ENCODE measurements at places on chromosomes 6 and 20.

DNA sequence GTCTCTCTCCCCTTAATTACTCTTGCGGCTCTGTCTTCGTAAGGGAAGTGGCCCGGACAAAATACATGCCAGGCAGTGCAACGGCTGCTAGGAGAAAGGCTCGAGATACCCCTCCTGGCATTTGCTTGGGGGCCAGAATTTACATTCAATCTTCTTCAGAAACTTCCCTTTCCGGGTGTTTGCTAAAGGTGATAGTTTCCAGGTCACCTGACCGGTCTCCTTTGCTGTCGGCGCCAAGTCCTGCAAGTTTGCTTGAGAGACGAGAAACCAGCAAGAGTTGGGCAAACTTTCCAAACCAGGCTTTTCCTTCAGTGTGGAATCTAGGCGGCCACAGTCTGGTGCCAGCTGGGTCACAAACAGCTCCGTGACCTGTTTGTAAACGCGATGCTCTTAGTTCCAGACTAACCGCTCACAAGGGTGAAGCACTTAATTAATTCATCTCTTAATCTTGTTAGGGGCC, 563 bp upstream of the SRSF3 start:
- DNase-seq: no peak

DNA sequence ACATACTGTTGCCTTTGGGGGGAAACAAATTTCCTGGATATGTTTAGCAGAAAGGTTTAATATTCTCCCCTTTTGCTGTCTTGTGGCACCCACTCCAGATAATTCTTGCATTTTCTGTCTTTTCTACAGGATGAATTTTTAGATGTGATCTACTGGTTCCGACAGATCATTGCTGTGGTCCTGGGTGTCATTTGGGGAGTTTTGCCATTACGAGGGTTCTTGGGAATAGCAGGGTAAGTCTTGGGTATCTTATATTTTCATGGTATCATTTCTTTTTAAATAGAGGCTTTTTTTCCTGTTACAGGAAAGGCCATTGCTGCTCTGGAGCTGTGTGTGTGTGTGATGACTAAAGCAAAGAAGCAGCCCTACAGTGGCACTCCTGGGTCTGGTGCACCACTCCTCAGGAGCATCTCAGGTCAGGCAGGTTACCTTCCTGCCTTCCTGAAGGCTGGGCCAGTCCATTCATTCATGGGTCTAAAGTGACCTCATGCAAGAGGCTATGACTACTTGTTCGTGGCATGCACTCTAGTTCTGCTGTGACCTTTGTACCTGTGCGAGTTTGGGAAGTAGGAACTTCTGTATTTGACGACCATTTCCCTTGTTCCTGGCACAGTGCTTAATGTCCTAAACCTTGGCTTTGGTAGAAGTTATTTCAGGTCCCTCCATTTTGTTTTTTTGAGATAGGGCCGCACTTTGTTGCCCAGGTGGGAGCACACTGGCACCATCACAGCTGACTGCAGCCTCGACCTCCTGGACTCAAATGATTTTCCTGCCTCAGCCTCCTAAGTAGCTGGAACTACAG, 2.2 kb downstream of the RAB5IF start:
- no peak for DNase-seq

DNA sequence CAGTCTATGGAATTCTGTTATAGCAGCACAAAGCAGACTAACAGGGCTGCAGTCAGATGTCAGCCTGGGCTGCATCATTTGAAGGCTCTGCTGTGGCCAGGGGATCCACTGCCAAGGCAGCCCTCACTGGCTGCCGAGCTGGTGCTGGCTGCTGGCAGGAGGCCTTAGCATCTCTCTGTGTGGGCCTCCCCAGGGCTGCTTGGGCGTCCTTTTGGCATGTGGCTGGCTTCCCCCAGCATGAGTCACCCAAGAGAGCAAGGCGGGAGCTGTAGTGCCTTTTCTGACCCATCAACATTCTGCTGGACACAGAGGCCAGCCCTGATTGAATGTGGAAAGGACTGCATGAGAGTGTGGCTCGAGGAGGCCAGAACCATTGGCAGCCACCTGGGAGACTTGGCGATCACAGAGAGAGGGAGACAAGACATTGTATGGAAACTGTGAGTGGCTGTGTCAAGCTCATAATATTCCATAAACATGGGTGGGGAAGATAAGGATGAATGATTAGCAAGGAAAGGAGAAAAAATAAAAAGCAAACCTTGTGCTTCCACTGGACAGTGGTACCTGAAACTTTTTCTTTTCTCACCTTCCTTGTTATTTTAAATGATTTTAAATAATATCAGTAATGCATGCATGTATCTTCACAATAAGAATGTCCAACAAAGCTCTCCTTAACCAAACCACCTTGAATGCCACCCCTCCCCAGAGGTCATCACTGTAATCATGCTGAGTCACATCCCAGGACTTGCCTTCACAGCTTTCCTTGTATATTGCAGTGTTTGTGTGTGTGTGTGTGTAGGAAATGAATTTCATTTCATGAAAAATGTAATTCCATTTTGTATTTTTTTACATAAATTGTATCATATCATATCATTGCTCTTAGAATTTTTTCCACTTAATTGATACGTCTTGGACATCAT, 55.0 kb upstream of the VSX1 start:
- DNase-seq: no peak

DNA sequence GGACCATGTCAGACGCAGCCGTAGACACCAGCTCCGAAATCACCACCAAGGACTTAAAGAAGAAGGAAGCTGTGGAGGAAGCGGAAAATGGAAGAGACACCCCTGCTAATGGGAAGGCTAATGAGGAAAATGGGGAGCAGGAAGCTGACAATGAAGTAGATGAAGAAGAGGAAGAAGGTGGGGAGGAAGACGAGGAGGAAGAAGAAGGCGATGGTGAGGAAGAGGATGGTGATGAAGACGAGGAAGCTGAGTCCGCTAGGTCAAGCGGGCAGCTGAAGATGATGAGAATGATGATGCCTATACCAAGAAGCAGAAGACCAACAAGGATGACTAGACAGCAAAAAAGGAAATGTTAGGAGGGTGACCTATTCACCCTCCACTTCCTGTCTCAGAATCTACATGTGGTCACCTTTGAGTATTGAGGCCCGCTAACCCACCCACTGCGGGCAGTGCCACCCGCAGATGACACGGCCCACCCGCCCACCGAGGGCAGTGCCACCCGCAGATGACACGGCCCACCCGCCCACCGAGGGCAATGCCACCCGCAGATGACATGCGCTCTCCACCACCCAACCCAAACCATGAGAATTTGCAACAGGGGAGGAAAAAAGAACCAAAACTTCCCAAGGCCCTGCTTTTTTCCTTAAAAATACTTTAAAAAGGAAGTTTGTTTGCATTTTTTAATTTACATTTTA, 43.3 kb downstream of the MGME1 start:
- DNase-seq: no peak

- peak; percentile 66 for DNase-seq
These were observed at the start of gene STK4 for GRCh38 chr20:44966030-44966961. Gene STK4 (plus strand): TSS chr20:44966512. CDS start chr20:44966569, 57 bp downstream.

DNA sequence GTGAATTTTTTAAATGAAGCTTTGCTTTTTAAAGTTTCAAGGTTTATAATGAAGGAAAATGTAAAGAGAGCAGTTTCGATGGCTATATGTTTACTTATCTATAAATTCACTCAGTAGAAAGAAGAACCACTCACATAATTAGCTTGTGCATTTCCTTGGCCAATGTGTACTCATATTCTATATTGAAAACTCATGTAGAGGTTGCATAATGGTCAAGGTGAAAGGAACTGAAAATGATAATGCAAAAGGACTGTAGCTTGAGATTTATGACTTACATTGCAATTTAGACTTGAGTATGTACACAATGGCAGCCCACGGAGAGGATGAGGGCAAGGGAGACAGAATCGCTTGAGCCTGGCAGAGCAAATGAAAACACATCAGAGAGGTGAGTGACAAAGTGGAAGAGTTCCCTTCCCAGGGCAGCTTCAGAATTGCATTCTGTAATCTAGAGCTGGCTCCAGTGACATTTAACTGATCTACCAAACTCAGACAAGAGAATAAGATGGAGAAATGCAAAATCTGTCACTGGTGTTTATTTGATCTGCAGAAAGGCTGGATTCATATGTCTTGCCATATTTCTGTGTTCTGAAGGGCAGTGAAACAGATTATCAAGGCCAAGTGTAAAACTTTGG, 191.8 kb downstream of the TMEM200A start:
- DNase-seq: no peak

DNA sequence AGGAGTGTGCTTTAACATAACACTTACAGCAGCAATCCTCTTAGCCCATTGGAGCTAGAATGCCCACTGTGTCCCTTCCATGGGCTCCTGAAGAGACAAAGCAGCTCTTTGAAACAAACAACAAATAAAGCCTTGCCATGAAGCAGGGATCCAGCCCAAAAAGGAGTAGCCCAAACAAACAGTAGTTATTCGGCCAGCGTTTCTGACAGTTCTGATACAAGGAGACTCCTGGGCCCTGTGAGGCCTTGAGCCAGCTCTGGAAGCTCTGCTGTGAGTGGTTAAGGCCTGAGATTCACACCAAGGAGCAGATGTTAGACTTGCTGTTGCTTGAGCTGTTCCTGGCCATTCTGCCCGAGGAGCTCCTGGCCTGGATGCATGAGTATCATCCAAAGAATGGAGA, 16.9 kb upstream of the ZSCAN16 start:
- DNase-seq: no peak

GRCh38 chr6:30683980-30684338, 2.5 kb downstream of the PPP1R18 start:
- DNase-seq: no peak

DNA sequence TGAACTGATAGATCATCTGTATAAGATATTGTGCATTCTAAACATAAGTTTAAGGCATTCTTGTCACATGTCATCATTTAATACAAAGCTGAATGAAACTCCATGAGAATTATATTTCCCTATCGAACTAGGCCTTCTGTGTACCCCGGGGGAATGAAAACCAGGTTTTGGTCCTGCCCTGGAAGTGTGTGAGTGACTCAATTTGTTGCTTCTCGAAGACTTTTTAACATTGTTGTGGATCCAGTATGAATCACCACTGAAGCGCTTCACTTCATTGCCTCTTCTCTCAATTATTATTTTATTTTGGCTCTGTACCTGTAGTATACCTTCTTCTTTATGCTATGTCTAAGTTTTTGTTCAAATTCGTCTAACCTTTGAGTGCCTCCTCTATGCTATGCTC, 150.8 kb downstream of the GRIK2 start:
- DNase-seq: no peak

DNA sequence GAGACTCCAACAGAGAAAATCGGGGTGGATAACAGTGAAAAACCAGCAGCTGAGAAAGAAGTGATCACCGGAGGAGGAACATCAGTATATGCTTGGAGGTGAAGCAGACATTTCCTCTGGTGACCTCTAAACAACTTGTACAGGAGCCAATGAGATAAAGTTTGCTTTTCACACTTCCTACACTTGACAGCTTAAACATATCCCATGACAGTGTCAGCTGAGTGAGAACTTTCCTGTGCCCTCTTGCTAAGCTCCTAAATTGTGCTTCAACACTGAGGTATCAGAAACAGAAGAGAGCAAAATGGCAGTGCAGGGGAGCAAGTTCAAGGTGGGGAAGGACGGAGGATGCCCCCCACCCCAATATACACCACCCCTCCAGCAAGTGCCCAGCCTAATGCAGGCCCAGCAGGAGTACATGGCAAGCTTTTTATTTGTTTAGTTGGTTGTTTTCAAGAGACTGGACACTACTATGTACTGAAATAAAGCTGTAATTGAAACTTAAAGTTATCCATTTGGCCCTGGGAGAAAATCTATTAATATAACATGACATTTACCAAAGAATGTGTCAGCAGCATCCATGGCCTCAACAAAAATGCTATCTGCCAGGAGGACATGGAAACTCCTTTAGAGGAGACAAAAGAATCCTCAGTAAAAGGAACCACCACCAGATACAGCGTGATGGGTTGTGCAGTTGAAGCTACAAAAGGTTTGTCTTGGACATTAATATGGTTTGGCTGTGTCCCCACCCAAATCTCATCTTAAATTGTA, 540.2 kb downstream of the PRKN start:
- no peak for DNase-seq

DNA sequence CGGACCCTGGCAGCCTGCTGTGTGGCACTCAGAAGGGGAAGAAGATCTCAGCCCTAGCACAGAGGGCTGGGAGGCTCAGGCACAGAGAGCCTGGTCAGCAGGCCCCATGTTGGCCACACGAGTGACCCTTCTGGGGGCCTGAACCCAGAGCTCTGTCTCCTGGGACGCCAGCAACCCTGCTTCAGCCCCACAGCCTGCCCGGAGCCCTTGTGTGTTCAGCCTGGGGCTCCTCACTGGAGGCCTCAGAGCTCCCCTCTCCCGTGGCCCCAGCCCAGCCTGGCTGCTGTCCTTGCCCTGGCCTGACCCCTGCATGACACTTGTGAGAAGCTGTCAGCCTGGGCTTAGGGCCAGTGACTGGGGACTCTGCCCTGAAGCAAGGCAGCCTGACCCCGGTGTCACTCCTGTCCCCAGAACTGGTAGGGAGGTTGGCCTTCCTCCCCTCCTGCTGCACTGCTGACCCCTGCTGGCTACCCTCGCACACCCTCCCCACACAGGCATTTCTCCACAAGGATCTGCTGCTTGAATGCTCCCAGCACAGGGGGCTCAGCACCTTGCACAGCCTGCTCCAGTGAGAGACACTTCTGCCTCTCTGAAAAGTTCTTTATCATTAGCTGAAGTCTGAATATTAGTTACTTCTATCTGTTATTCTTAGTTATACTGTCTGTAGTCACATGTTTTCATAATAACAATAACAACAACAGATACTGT, 15.4 kb upstream of the IP6K3 start:
- no peak for DNase-seq

- DNase-seq: no peak
These were observed 1.4 kb downstream of the MC3R start for GRCh38 chr20:56249956-56250355.

DNA sequence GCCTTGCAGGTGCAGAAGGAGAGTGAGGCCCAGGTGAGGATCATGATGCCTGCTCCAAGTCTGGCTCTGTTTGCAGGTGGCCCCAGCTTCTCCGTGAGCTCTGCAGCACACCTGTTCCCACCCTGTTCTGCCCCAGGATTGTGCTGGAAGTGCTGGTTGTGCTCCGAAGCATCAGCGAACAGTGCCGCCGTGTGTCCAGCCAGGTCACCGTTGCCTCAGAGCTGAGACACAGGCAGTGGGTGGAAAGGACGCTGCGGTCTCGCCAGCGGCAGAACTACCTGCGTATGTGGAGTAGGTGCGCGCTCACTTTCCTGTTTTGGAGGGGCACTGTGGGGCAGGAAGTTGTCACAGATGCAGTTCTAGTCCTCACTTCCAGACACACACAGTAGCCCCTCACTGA, 25.0 kb downstream of the ERMARD start:
- DNase-seq: no peak

GRCh38 chr6:6002005-6002847, 4.5 kb downstream of the NRN1 start:
- DNase-seq: no peak

DNA sequence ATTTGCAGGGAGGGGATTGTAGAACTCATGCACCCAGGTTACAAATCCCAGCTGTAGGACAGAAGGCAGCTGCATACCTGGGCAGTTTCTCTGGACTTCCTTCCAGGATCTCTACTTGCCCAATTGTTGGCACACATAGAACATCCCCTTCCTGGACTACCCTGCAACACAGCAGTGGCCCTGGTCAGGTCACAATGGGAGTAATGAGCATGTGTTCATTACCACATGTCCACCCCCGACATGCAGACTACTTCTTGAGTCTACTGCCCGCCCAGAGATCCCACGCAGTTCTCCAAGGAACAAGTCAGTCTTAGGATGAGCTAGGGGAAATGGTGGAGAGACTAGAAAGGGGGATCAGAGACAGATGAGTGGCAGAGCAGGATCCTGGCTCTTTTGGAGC, 5.1 kb downstream of the PEX6 start:
- DNase-seq: no peak
